ENCODE measurements at places on chromosomes 2 and 18.

DNA sequence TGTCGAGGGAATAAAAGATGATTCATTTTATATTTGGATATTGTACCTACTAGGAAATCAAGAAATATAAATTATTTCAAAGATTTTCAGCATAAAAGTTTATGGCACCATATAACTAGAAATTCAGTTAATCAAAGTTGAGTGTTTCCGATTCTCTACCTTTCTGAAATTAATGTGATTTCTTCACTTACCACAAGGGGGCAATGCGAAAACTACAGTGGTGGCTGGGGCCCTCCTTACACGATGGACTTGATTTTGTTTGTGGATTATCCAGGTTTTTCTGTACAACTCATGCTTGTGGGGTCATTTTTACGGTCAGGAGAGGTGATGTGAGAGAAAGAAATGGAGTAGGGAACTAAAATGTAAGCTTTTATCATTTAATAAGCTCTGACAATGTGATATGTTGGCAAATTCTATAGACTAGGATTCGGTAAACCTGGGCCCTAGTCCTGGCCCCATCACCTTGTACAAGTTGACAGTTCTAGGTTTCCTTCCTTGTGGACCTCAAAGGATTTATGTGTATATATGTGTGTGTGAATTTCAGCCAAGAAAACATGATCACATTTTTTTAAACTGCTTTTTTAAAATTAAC lies 47.6 kb downstream of the G6PC2 start:
- H3K27me3 ChIP-seq: no peaks in the 10 kb centered on the region
- H3K4me3 ChIP-seq: no peak overlapping the region
- no peaks in the 10 kb centered on the region for H3K4me1 ChIP-seq

GRCh38 chr2:133956434-133956935 lies 297.4 kb upstream of the MGAT5 start:
- peaks cover 39% of the 10 kb centered on the region for H3K4me1 ChIP-seq
- H3K36me3 ChIP-seq: no peaks in the 10 kb centered on the region
- DNase-seq: no peak
- no peak overlapping the region for H3K4me3 ChIP-seq

DNA sequence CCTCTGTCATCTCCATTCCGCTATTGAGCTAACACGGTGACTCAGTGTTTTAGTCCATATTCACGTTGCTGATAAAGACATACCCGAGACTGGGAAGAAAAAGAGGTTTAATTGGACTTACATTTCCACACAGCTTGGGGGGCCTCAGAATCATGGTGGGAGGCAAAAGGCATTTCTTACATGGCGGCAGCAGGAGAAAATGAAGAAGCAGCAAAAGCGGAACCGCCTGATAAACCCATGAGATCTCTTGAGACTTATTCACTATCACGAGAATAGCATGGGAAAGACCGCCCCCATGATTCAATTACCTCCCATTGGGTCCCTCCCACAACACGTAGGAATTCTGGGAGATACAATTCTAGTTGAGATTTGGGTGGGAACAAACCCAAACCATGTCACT lies 22.6 kb upstream of the CXXC1 start:
- no peak overlapping the region for H3K27ac ChIP-seq
- no peak for DNase-seq
- H3K4me1 ChIP-seq: peaks cover 33% of the 10 kb centered on the region
- H3K36me3 ChIP-seq: no peaks in the 10 kb centered on the region
- H3K27me3 ChIP-seq: no peaks in the 10 kb centered on the region

DNA sequence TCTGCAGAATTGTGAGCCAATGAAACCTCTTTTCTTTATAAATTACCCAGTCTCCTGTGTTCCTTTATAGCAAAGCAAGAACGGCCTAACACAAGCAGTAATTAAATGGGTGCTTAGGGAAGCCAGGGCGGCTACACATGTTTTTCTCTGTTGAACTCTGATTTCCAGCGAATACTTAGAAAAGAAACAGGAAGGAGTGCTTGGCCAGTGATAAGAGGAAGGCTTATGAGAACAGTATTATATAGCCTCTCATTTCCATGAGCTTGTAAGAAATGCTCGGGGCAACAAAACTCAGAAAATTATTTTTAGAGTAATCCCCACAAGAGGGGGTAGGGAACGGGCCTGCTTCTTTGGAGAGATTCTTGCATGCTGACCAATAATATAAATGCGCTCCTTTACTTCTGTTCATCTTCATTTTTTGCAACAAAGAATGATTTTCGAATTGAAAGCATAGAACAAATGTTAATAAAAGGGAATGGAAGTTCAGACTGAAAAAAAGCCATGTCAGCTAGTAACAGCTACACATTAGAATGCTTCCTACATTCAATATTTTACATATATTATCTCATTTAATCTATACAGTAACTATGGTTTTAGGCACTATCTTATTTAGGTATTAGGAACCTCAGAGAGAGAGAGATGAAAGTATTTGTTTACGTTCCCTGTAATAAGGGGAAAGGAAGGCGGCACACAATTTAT lies 49.7 kb upstream of the CCDC85A start:
- no peaks in the 10 kb centered on the region for H3K27me3 ChIP-seq
- DNase-seq: no peak
- no peaks in the 10 kb centered on the region for H3K36me3 ChIP-seq
- no peak overlapping the region for H3K4me3 ChIP-seq
- no peak overlapping the region for H3K27ac ChIP-seq

GRCh38 chr2:110205660-110206455 lies 1.0 kb upstream of the NPHP1 start:
- peak overlapping the region; percentile 95 for H3K27ac ChIP-seq
- no peak for DNase-seq
- H3K4me3 ChIP-seq: peak overlapping the region; percentile 98
- H3K4me1 ChIP-seq: peaks cover 17% of the 10 kb centered on the region
- H3K36me3 ChIP-seq: peaks cover 12% of the 10 kb centered on the region

GRCh38 chr2:95330794-95331338 lies 33.7 kb downstream of the KCNIP3 start:
- H3K27ac ChIP-seq: no peak overlapping the region
- H3K27me3 ChIP-seq: peaks cover 2% of the 10 kb centered on the region
- no peak for DNase-seq
- no peaks in the 10 kb centered on the region for H3K36me3 ChIP-seq
- H3K4me1 ChIP-seq: peaks cover 2% of the 10 kb centered on the region

DNA sequence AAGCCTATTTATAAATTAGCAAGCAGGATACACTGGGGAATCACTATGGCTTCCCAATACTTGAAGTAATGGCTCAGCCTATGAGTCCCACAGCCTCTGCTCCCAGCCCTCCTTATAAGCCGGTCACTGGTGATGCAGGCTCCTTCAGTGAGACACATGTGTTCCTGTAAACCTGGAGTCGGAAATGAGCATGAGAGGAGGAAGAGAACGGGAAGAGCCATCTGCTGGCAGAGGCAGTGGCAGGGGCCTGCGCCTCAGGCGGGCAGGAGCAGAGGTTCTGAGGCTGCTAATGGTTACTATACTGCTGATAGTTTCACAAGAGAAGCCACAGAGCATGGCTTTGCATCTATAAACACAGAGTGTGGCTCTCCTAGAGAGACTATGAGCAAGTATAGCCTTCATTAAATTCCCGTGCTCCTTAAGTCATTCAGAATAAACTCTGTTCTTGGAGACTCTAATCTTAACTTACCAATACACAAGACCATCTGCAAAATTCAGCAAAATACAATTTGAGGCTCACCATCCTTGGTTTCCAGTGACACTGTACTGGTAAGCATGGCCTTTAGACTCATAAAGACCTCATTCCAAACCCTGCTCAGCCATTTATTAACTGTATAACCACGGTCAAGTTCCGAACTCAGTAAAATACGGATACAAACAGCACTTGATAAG lies 63.3 kb downstream of the FBXO15 start:
- no peak for DNase-seq
- H3K36me3 ChIP-seq: no peaks in the 10 kb centered on the region
- H3K4me1 ChIP-seq: peaks cover 5% of the 10 kb centered on the region
- no peaks in the 10 kb centered on the region for H3K27me3 ChIP-seq
- no peak overlapping the region for H3K4me3 ChIP-seq

DNA sequence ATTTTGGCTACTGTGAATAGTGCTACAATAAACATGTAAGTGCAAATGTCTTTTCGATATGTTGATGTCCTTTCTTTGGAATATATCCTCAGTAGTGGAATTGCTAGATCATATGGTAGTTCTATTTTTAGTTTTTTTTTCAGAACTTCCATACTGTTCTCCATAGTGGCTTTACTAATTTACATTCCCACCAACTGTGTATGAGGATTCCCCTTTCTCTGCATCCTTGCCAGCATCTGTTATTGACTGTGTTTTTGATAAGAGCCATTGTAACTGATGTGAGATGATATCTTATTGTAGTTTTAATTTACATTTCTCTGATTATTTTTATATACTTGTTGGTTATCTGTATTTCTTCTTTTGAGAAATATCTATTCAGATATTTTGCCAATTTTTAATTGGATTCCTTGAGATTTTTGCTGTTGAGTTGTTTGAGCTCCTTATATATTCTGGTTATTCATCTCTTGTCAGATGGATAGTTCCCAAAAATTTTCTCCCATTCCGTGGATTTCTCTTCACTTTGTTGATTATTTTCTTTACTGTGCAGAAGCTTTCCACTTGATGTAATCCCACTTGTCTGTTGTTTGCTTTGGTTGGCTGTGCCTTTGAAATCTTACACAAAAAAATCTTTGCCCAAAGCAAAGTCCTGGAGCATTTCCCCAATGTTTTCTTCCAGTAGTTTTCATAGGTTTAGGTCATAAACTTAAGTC lies 532.3 kb downstream of the PID1 start:
- H3K4me1 ChIP-seq: no peaks in the 10 kb centered on the region
- H3K4me3 ChIP-seq: no peak overlapping the region
- no peaks in the 10 kb centered on the region for H3K36me3 ChIP-seq
- H3K27ac ChIP-seq: no peak overlapping the region
- H3K27me3 ChIP-seq: no peaks in the 10 kb centered on the region

GRCh38 chr2:10253596-10254372 lies 48.9 kb upstream of the HPCAL1 start:
- no peak for DNase-seq
- H3K27ac ChIP-seq: no peak overlapping the region
- peaks cover 6% of the 10 kb centered on the region for H3K36me3 ChIP-seq

GRCh38 chr2:233091595-233092375 lies 31.6 kb downstream of the INPP5D start:
- H3K27ac ChIP-seq: peak overlapping the region; percentile 95
- peak overlapping the region; percentile 49 for H3K4me3 ChIP-seq
- peaks cover 34% of the 10 kb centered on the region for H3K36me3 ChIP-seq

GRCh38 chr2:17093712-17094111 lies 424.5 kb downstream of the RAD51AP2 start:
- no peaks in the 10 kb centered on the region for H3K36me3 ChIP-seq
- H3K27me3 ChIP-seq: no peaks in the 10 kb centered on the region
- H3K4me3 ChIP-seq: no peak overlapping the region

- H3K27ac ChIP-seq: no peak overlapping the region
- H3K36me3 ChIP-seq: no peaks in the 10 kb centered on the region
- no peaks in the 10 kb centered on the region for H3K4me1 ChIP-seq
- DNase-seq: no peak
- no peak overlapping the region for H3K4me3 ChIP-seq
These were observed 28.6 kb upstream of the PPP4R1 start for GRCh38 chr18:9642799-9643462.

DNA sequence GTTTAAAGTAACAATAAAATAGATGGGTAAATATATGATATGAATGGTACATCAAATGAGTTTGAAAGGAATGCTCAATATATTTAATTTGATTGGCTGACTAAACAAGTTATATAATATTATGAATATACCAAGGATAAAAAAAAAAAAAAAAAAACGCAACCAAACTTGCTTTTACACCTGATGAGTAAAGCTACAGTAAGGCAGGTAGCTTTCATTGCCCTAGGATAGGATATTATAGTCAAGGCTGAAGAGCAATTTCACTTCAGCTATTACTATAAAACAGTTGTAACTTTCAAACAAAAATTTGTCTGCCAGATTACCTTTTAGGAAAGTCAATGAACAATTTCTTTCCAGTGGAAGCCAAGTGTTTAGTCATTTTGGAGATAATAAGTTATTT lies 56.8 kb upstream of the PEX13 start:
- DNase-seq: no peak
- peaks cover 5% of the 10 kb centered on the region for H3K36me3 ChIP-seq
- no peak overlapping the region for H3K4me3 ChIP-seq

GRCh38 chr2:151302879-151303278 lies 13.4 kb upstream of the NMI start:
- H3K4me1 ChIP-seq: peaks cover 8% of the 10 kb centered on the region
- H3K27ac ChIP-seq: no peak overlapping the region
- no peak overlapping the region for H3K4me3 ChIP-seq
- DNase-seq: no peak

DNA sequence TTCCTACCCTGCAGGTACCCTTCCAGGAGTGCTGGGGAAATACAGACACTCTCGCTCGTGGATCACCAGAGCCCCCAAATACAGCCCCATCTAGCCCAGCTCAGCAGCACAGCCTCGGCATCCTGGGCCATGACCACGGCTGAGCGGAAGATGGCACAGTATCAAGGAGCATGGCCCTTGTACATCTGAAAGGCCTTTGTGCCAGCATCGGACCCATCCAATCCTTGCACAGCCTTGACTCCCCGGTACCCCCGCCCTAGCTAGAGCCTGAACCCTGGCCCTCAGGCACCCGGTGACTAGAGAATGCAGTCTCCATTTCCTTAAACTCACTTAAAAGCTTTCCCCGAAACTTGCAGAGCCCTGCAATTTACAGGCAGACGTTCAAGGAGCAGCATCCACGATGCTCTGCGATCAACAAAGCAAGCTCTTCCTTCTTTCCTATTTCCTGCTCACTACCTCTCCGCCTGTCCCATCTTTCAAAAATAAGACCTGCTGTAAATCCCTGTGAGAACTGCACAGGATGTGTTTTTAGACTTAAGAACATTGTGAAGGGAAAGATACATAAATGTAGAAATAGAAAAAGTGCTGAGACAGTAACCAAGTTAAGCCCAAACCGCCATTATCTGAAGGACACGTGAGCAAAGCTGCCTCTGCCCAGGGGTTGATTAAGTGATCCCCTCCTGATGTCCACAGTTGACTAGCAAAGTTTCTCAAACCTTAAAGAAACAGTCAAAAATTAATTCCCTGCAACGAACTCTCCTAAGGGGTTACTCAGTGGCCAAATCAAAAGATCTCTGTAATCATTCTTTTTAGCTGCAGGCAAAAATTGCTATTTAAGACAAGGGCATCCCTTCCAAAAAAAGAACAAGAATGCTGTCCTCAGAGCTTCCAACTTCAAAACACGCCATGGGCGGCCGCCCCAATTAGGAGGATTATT lies 48.5 kb downstream of the ZNF516 start:
- peaks cover 21% of the 10 kb centered on the region for H3K4me1 ChIP-seq

- no peaks in the 10 kb centered on the region for H3K36me3 ChIP-seq
- H3K4me3 ChIP-seq: no peak overlapping the region
- H3K27ac ChIP-seq: no peak overlapping the region
- no peak for DNase-seq
- peaks cover 12% of the 10 kb centered on the region for H3K27me3 ChIP-seq
These were observed 203.8 kb upstream of the SIX2 start for GRCh38 chr2:45212953-45213635.

Measured in memory B cell (primary cell).